Heart right ventricle (tissue), 16 donors: ENCODE measurements at places on chromosomes 13 and 19. TPM values are rescaled to one million over a fixed set of nuclear protein-coding genes. Genes with fewer than 3 reads are reported as not detected.

CLEC4G gene
- total RNA-seq = 4.2 TPM

- no peak for DNase-seq
Measured at GRCh38 chr19:35783469-35784434, 8.4 kb downstream of the ARHGAP33 start.

- no peak for DNase-seq
Measured at GRCh38 chr19:34666958-34667265, 10.0 kb downstream of the SCGB2B2 start.

SLC25A41 gene
- total RNA-seq = 0.48 TPM

KCNRG gene
- total RNA-seq = not detected

- DNase-seq = no peak
Measured at GRCh38 chr13:114115191-114115671, 17.2 kb downstream of the RASA3 start.

DNA sequence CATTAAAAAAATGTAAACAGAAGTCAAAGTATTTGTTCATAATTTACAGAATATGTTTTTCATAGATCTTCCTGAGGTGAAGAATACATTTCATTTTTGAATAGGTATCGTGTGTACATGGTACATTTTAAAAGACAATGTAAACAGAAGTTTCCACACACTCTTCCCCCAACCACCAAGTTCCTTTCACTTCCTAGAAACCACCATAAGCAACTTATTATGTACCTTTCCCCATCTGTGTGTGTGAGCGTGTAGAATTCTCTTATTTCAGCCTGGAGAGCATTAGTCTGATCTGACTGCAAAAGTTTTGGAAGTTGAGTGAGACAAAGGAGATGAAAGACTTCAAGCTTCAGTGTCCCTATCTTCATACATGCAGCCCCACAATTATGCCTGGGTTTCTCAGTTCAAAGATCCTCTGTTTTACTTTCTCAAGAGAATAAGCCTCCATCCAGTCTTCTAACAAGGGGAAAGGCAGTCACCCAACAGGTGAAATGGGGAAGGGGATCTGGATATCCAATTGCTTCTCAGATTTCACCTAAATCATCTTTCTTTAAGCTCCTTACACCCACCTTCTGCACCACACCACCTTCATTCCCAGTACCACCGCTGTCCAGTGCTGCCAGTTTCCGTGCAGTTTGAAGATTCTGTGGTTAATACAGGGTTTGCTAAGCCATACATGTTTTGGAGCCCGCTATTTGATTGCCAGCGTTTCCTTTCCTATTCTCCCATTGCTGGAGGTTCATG is 2.1 kb downstream of the TEX30 start:
- DNase-seq = no peak

- DNase-seq = no peak
Measured at GRCh38 chr13:105509981-105510762, 1025.3 kb downstream of the EFNB2 start.

- DNase-seq = peak; percentile 73
Measured at GRCh38 chr13:57631596-57632275, at the start of gene PCDH17. Gene PCDH17, plus strand, starts transcription at chr13:57631744. Its CDS starts 803 bp downstream, at chr13:57632547.

- DNase-seq = peak; percentile 94
Measured at GRCh38 chr19:16382775-16383543, 58.3 kb downstream of the KLF2 start.

DNA sequence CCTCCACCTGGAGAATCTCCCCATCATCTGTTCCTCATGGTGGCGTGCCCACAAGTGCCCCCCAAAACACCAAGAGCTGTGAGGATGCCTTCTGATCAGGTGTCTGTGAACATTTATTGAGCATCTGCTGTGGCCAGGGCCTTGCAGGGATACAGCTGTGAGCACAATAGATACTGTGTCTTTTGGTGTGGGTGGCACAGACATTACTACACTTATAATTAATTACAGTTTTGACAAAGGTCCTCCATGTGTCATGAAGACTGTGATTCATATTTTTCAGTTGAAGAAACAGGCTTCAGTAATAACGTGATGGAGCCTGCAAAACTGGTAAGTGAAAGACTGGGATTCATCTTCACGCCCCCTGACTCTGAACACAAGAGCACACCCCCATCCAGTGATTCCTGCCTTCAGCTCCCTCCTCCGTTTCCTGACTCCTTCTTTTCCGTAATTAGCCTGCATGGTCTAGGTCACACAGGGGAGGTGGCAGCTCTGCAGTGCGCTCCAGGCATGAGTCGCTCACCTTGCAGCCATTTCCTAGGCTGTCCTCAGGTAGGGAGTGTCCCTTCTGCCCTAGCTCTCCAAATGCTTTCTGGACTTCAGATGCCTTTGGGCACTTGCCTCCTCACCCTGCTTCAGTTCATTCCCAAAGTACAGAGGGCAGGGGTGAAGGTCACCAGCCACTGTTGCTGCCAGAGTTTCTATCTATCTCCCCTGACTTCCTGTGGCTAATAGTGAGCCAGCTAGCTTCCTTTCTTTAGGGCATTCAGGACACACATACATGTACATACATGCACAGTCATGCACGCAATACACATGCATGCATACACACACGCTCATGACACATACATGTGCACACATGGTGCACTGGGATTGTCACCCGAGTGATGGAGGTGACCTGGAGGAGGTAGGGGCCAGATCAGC is 66.5 kb downstream of the SIAH3 start:
- DNase-seq = no peak

DNA sequence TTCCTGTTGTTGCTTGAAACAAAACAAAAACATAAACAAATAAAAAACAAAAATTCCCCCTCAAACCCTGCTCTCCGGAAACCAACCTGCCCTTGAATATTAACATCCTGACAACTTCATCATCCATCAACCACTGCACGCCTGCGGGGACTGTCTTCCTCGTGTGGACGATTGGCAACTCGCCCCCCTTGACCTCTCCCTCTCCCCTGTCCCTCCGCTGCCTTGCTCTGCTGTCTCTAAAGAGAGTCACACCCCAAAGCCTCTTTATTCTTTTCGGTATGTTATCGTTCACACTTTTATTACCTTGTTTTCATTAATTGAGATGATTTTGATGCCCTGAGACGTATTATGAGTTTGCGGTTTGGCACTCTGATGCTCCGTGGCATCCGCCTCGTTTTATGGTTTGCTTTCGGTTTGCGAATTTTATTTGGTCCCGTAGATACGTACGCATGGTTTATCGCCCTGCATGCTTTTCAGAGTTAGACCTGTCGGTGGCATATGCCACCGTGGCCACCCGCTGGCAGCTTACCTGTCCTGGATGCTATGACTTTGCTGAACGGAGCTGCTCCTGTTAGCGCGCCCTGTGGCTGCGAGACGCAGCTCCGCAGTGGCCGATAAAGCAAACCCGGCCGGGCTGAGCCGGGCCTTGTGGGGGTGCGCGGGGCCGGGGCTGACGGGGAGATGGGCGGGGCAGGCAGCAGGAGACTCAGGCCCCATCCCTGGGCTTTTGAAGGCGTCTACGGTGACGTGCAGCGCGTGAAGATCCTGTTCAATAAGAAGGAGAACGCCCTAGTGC is 10.6 kb downstream of the PTBP1 start:
- no peak for DNase-seq
